GM20000 (cell line): ENCODE measurements at places on chromosomes 4 and X.

DNA sequence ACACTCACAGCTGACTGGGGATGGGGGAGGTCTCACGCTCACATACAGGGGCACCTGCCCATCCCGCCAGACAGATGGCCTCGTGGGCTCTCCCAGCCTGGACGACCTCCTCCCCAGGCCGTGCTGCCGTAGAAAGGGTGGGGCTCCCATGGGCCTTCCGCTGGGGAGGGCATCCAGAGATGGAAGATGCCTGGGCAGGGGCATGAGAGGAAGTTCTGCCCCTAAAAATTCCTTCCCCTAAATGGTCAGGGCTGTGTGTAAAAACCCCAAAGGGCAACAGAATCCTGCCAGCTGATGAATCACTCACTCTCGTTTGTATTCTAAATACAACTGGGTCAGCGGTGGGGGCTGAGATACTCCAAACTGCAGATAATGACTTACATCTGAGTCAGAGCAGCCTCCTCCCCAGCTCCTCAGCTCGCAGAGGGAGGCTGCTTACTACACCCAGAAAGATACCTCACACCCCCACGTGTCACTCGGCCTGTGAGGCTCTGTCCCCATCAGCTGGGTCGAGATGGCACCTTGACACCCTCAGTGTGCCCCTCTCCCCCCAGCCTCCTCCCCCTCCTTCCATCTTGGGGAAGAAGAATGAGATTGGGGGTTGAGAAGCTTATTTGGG, 10.1 kb downstream of the WDR1 start:
- DNase-seq: no peak

GRCh38 chrX:67044029-67044653, 405.3 kb upstream of the EDA2R start:
- DNase-seq: no peak

GRCh38 chr4:52874948-52875347, 12.8 kb downstream of the RASL11B start:
- DNase-seq: no peak

DNA sequence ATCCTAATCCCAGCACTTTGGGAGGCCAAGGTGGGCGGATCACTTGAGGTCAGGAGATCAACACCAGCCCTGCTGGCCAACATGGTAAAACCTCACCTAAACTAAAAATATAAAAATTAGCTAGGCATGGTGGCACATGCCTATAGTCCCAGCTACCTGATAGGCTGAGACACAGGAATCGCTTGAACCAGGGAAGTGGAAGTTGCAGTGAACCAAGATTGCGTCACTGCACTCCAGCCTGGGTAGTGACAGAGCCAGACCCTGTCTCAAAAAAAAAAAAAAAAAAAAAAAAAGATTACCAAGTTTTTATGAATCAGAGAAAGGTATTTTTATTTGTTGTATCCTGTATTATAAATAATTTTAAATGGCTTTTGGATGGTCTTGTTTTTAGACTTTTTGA, 15.1 kb downstream of the TRAPPC11 start:
- DNase-seq: no peak

DNA sequence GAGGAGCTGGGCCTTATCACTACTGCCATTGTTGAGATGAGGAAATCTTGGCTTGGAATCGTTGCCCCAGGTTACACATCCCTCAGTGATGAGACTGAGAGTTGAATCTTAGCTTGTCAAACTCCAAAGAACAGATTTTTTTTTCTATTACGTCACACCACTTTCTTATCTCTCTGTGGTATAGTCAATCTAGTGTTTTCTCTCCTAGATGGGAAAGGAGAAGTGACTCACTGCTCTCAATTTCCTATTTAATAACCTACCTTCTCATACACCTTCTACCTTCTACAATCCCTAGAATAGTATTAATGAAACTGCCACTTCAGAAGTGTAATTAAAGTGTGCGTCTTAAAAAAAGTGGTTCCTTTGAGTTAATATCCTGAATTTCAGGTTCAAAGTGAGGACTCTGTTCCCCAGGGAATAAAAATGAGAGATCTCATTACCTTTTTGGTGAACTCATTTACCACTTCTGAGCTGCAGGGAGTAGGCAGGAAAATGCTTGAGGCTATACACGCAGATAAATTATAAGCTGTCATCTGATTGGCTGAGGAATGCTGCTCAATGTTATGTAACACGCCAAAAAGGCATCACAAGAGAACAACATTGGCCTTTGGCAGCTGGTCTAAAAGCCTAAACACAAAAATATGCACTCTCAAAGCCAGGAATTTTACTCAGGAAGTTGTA, 59.3 kb downstream of the MAD2L1 start:
- DNase-seq: no peak

- no peak for DNase-seq
These were observed 3.6 kb upstream of the PDE5A start for GRCh38 chr4:119632216-119632615.
